ENCODE measurements at places on chromosomes 1 and 21.

DNA sequence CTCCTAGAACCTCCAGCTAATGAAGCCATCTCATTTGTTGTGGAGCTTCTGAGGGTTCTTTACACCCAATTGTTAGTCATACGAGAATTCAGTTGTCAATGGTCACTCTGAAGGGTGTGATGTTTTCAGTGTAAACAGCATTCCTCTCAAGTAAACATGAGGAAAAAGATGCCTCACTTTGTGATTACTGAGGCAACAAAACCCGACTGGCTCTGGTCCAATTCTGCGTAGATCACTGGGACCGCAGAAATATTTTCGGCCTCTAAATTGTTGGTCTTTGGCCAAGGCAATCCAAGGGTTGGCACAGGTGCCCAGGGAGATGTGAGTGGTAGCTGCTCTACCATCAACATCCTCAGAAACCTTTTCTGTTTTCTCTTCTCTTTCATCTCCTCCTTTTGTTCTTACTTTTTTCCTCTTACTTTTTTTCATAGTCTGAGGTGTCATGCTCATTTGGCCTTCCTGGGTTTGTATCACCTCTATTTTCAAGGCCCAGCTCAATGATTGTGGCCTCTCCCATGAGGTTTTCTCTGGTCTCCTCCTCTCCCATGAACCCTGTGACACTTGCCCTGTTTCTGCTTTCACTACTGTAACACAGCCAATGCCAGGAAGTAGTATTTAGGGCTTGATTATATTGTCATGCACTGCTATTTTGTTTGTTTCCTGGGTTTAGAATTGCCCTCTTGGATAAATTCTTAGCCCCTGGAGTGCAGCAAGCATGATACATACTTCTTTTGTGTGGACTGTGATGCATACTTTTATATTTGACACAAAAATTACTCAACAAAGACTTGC is 221.9 kb downstream of the TNR start:
- DNase-seq = no peak

- DNase-seq = no peak
These were observed 9.2 kb downstream of the SPATA6 start for GRCh38 chr1:48462716-48463302.

DNA sequence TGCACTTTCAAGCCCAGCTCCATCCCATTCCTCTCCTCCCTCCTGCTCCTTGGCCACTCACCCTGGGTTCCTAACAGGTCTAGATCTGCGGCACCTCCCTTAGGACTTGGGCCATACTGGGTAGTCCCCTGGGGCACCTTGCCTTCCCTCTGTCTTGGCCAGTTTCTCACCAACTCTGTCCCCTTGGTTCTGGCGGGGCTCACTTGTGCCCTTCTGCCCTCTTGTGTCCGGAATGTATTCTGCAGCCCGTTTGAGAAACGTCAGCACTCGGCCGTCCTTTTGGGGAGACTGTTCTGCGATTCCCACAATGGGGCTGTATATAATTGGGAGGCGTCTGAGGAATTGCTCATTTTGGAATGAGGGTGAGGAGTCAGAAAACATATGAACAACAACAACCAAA is 162.4 kb downstream of the ZSCAN20 start:
- DNase-seq = no peak

- DNase-seq = no peak
These were observed 104.6 kb downstream of the ZSCAN20 start for GRCh38 chr1:33576821-33577599.

DNA sequence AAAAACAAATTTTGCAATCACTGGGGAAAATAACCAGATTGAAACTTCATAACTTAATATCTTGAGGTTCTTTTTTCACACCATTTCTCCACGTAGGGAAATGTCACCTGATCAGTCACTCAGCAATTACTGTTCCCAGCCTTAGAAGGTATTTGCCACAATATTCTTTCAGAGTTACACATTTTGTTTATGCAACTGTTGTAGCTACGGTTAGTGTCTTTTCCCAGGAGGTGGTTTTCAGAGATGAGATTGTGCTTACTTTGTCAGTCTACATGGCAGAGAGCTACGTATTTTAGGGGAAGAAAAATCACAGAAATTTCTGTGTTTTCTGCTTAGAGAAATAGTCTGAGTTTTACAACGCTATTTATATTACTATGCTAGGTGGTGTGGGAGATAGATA is 792.8 kb upstream of the B3GALT2 start:
- DNase-seq = no peak

DNA sequence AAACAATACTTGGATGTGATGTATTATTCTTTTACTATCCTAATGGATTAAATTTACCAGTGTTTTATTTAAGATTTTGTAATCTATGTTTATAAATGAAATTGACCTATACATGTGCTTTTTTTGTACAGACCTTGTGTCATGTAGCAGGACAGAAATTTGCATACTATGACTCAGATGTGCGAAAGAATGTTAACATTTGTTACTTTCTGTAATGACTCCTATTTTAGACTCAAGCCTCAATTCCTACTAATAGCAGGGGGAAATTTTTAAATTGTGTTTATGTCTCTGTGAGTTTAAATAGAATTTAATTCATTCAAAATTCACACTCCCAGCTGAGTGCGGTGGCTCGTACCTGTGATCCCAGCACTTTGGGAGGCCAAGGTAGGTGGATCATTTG is 21.8 kb upstream of the RIMKLA start:
- no peak for DNase-seq

- DNase-seq = no peak
These were observed 40.2 kb upstream of the CYP4X1 start for GRCh38 chr1:46983166-46983829.

DNA sequence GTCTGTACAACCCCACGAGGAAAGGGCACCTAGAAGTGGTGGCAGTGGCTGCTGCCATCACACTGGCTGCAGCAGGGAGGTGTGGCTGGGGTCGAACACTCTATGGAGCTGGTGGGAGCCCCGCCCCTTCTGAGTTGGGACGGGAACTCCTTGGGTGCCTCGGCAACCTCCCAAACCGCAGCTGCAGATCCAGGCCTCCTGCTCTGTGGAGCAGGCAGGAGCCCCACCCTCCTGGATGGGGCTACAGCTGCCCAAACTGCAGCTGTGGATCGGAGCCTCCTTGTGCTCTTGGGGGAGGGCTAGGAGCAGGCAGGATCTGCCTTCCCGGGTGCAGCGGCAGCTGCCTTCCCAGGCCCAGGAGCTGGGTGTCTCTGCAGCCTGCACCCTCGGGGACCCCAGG is 38.9 kb upstream of the TARDBP start:
- DNase-seq = peak; percentile 59

DNA sequence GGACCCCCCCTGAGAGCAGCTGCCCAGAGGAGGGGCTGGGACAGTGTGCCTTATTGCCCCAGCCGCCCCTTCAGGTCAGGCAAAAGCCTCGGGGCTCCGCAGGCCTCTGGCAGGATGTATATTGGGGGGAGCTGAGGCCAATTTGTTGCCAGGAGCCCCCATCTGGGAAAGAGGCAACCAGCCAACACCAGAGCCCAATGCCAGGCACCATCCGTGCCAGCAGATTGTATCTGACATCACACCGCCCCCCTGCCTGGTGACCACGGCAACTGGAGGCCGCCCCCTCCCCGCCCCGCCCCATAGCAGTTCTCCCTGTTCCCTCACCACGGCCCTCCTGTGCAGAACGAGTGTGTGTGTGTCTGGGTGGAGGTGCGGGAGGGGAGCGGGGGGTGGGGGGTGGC is 3.6 kb upstream of the PLEKHG5 start:
- DNase-seq = no peak

DNA sequence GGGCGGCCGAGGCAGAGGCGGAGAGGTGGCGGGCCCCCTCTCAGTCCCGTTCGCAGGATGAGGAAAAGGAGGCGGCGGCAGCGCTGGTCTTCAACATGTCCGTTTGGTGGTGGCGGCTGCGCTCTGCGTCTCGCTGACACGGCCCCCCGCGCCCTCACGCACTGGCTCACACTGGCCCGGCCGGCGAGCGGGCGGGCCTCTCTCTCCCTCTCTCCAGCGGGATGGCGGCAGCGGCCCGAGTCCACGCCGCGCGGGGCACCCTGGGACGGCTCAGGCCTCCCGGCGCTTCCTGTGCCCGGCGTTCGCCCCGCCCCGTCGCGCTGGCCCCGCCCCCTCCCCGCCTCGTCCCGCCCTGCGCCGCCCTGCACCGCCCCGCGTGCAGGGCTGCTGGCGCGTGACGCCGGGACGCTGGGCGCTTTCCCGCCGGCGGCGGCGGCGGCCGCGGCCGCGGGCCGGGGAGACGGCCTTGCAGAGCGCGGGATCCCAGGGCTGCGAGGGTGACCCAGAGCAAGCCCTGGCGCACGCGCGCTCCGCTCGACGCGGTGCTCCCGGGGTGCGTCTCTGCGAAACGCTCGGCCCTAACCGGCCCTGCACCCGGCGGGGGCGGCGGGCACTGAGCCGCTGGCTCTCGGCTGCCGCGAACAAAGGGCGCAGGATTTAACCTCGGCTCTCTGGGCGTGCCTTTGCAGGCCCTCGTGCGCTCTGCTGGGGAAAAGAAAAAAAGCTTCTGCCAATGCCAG is at the start of gene SCAF4:
TSS of gene SCAF4 (minus strand) at position 262 of the 740 bp plus-strand sequence. CDS start 426 bp downstream, outside the sequence.
- DNase-seq = peak; percentile 73

DNA sequence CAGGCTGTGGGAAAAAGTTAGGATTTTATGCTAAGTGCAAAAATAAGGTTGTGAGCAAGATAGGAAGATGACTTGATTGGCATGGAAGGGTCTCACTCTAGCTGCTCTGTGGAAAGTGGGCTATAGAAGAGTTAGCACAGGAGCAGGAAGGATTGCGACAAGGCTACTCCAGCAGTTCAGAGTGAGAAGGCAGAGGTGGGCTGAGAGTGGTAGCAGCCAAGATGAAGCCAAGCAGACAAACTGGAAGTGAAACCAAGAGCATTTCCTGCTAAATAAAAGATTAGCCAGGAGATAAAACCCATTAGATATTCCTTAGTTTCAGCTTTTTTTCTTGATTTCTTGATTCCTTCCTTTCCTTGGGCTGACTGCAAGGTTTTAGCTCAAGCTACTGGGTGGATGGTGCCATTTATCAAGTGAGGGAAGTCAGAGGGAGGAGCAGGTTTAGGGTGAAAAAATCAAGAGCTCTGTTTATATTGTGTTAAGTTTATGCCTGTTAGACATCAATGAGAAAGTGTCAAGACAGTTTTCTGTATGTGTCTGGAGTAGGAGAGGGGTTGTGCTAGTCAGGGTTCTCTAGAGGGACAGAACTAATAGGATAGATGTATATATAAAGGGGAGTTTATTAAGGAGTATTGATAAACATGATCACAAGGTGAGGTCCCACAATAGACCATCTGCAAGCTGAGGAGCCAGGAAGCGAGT is 33.1 kb upstream of the ZNF644 start:
- DNase-seq = no peak

GRCh38 chr1:201450721-201451291 is 18.2 kb downstream of the PHLDA3 start:
- no peak for DNase-seq

DNA sequence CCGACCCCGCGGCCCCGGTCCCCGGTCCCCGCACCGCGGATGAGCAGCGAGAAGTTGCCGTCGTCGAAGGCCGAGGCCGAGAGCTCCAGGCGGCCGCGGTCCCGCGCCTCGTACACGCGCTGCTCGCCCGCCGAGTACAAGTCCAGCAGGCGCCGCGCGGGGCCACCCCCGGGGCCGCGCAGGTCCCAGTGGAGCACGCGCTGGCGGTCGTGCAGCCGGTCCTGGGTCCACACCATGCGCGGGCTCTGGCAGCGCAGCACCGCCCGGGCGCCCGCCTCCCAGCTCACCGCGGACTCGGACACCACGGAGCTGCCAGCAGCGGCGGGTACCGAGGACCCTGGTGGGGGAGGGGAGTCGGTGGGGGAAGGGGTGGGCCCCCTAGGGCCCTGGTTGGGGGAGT is 2.9 kb downstream of the MXRA8 start:
- DNase-seq = no peak

DNA sequence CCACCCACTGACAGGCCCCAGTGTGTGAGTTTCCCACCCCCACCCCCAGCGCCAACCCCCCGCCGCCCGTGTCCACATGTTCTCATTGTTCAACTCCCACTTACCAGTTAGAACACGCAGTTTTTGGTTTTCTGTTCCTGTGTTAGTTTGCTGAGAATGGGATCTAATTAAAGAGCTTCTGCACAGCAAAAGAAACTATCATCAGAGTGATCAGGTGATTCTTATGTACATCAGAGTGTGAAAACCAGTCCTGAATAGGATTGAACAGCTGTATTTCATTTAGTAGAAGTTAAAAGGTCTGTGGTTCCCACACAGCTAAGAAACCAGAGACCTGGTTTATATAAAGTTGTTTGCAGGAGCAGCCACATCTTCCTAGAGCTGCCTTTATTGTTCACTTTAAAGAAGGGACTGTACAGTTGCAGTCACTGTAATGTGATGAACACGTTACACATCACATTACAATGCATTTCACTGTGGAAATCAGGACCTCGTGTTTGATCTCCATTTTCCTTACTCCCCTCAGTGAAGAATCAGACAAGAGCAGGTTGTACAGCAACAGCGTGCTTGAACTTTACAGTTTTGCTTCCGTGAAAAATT is 1.2 kb downstream of the GBP6 start:
- DNase-seq = no peak

DNA sequence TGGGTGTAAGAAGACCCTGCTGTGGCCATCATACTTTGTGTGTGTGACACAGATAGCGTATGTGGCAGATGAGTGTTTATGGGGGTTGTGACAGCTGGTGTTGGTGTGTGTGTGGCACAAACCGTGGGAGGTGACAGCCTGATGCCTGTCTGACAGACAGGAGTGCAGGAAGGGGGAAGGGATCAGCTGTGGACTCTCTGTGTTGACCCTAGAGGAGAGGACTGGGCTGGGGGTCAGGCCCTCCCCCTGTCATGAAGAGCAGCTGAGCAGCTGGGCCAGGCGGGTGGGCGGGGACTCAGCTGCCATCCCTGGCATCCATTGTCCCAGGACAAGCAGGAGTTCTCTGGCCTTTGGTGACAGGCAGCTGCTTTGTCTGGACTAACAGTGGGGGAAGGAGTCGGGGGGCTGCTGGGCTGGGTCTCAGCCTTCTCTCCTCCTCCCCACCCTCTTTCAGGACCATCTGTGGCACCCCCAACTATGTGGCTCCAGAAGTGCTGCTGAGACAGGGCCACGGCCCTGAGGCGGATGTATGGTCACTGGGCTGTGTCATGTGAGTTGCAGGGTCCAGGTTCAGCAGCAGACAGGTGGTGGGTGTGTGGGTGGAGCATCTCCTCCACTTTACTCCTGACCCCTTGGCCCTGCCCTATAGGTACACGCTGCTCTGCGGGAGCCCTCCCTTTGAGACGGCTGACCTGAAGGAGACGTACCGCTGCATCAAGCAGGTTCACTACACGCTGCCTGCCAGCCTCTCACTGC is 2.3 kb downstream of the PLK3 start:
- DNase-seq = no peak

Data from AG09319 (cell line).